ENCODE measurements at places on chromosomes 2 and 18.

DNA sequence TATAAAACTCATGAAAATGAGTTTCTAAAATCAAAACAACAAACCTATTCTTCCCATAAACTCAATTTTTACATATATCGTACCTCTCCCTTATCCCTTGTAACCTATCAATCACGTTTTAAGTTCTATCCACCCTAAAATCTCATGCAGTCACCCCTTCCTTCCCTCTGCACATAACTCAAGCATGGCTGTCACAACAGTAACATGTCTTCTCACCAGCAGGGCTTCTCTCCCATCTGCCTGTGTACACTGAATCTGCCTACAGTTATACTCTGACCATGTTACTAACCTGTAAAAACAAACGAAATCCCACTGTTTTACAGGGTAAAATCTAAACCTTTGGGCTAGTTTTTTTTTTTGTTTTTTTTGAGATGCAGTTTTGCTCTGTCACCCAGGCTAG, 68.2 kb downstream of the MAP4K3 start:
- DNase-seq, result no peak

- no peak for DNase-seq
Measured at GRCh38 chr2:220053919-220054318, 426.5 kb downstream of the SLC4A3 start.

DNA sequence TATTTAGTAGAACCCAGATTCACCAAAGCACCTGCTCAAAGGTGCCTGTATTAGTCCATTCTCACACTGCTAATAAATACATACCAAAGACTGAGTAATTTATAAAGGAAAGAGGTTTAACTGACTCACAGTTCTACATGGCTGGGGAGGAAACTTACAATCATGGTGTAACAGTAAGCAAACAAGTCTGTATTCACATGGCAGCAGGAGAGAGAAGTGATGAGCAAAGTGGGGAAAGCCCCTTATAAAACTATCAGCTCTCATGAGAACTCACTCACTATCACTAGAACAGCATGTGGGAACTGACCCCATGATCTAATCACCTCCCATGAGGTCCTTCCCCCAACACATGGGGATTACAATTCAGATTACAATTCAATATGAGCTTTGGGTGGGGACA, 28.0 kb upstream of the DDX18 start:
- DNase-seq, result no peak

DNA sequence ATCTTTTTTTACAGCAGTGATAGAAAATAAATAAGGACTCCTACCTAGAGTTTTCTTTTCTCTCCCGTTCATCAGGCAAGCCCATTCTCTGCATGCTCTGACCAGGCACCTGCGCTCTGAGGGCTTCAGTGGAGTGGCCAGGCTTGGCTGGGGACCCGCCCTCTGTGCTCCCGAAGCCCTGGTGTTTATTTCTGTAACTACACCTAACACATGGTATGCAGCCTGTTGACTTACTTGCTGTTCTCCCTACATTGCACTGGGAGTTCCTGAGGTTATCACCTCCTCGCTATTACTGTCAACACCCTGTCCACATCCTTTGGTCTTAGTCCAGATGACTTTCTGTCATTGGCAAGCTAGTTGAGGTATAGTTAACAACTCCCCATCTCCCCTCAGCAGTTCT, 317.7 kb downstream of the LPIN1 start:
- DNase-seq, result no peak

DNA sequence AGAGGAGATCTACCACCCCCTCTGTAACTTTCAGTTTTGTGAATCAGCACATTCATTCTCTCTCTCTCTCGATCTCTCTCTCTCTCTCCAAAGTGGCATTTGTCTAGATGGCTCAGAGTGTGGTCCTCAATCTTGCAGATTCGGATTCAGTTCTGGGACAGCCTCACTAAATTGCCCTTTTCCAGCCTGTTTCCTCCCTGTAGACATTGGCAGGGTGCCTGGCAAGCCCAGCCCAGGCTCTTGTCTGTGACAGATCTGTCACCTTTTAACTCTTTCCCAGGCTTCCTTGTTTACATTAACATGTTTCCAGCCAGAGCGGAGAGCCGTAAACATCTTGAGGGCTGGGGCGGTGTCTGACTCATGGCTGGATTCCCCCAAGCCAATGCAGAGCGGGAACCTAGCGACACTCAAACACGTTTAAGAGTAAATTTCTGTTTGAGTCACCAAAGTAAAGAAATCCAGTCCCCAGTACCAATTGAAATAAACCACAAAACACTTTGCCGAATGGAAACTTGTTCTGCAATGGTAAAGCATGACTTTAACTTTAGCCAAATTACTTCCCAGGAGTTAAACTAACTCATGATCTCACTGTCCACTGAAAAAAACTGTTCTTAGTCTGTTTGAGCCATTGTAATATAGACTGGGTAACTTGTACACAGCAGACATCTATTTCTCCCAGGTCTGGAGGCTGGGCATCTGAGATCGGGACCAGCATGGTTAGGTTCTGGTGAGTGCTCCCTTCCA, 6.6 kb upstream of the CYP27C1 start:
- DNase-seq, result no peak

DNA sequence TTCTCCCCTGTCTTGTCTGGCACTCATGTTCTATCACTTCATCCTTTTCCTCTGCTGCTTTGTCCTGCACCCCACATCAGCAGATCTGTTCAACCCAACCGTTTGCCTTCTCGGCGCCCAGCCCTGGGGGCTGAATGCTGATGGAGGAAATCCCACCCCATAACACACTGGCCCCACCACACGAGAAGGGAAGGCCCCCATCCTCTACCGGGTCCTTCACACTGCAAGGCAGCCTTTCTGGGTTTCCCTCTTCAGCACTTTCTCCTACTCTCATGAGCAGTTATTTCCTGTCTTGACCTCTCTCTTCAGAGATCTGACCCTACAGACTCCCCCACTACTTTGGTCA, 227.4 kb downstream of the ATAD2B start:
- DNase-seq, result no peak
